ENCODE measurements at places on chromosomes 13 and 19.

DNA sequence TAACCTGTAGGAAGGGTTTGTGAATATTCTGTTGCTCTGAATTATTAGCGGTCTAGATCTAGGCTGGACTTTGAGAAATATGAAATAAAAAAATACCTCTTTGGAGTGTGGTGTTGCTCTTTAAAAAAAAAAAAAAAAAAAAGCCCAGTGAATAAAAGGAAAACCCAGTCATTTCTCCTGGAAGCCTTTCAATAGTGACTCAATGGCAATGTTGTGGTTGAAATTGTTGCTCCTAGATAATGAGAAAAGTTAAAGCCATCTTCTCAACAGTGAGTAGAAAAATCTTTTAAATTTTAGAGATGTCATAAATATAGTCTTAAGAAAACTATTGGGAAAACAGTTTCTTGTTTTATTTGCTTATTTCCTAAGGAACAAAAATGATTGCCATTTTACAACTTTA lies 135.3 kb downstream of the RFC3 start:
- no peak for DNase-seq

DNA sequence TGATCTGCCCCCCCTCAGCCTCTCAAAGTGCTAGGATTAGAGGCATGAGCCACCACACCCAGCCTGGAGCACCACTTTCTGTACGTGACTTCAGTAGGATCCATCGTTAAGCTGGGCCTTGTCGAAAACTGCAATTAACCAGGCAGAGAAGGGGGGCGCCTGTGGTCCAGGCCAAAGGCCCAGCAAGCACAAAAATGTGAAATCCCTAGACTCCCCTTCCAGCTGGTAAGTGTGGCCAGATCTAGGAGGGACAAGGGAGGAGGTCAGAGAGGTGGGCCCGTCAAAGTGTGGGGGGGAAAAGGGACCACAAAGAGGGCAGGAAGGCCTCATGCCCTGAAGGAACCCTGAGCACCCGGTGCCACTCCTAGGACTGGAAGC lies 13.8 kb downstream of the DDX39A start:
- no peak for DNase-seq

GRCh38 chr13:50911937-50912795 lies 2.6 kb downstream of the RNASEH2B start:
- peak; percentile 58 for DNase-seq

GRCh38 chr19:21940684-21941083 lies 70.1 kb downstream of the ZNF208 start:
- no peak for DNase-seq

DNA sequence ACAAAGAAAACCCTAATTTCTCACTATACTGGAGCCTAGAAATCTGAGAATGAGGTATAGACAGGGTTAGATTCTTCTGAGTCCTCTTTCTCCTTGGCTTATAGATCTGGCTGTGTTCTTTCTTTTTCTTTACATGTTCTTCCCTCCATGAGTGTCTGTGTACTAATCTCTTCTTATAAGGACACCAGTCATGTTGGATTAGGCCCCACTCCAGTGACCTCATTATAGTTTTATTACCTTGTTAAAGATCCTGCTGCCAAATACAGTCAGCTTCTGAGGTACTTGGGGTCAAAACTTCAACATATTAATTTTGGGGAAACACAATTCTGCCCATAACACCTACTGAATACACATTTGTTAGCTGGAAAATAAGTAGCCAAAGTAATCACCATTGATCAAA lies 302.6 kb downstream of the PCDH9 start:
- no peak for DNase-seq

- DNase-seq, result peak; percentile 69
Observed at GRCh38 chr13:51797664-51798488, 6.1 kb downstream of the DHRS12 start.

GRCh38 chr19:19262190-19263057 lies 10.7 kb downstream of the TM6SF2 start:
- no peak for DNase-seq

- DNase-seq, result no peak
Observed at GRCh38 chr13:24225930-24226329, 65.4 kb downstream of the SPATA13 start.

GRCh38 chr13:23921451-23921888 lies 24.2 kb upstream of the C1QTNF9B start:
- no peak for DNase-seq

DNA sequence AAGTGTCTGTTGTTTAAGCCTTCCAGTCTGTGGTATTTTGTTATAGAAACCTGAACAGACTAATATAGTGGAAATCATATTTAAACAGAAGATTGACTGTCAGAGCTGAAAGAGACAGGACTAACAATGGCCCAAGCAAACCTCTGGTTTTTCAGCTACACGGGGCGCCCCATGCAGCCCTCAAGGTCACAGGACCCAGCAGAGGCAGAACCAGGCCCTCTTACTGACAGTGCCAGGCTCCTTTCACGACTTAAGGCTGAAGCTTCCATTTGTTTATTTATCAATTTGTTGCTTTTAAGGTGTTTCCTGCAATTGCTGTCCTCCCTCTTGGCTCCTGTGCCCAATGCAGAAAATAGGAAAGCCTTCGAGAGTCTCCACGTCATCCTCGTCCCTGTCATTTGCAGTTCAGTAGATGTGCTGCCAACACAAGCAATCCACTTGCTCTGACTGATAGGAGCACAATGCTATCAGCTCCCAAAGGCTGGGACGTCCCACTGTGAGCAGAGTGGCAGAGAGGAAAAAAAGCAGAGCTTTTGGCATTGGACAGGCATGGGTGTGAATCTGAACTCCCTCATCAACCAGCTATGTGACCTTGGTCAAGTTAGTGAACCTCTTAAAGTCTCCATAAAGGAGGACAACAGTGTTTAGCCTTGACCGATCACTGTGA lies 10.5 kb upstream of the SLC7A1 start:
- no peak for DNase-seq

GRCh38 chr19:55246462-55247451 lies 12.1 kb downstream of the PPP6R1 start:
- DNase-seq, result no peak

- DNase-seq, result no peak
Observed at GRCh38 chr13:106819413-106820180, 251.7 kb upstream of the ARGLU1 start.

GRCh38 chr13:29165840-29166239 lies 345.7 kb downstream of the MTUS2 start:
- DNase-seq, result no peak

- no peak for DNase-seq
Observed at GRCh38 chr19:1459479-1459878, 9.6 kb downstream of the APC2 start.

GRCh38 chr13:63124863-63125262 lies 1709.2 kb upstream of the PCDH20 start:
- no peak for DNase-seq

- DNase-seq, result no peak
Observed at GRCh38 chr13:110062077-110062776, 244.7 kb downstream of the COL4A1 start.

- DNase-seq, result no peak
Observed at GRCh38 chr13:101339202-101339601, 77.1 kb downstream of the NALCN start.

- peak; percentile 88 for DNase-seq
Observed at GRCh38 chr19:45275370-45275971, 24.4 kb downstream of the MARK4 start.

DNA sequence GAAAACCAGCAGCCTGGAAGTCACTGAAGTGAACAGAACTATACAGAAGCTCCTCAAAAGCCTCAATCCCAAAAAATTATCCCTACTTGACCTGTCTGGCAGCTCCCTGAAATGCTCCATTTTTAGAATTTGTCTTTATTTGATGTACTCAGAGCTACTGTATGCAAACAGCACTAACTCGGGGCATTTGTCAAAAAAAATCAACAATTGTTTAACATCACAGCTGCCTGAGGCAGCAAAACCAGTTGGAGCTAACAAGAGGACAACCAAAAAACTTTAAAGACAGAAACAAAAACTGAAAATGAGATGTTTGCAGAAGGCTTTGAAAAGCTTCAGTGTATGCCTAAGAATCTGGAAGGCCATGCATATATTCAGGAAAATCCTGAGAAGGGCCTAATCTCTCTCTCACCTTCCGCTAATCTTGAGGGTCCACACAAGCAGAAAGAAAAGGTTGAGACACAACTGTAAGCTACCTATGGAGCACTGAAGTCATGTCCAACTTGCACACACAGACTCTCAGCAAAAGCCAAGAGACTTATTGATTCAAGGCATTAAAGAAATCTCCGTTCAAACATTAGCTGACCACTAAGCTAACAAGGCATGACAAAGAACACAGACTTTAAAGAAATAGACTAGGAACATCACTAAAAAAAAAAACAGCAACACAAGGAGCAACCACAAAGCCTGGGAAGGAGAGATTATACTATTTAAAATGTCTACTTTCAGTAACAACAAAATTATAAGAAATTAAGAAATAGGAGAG lies 16.1 kb downstream of the VWA8 start:
- no peak for DNase-seq

- DNase-seq, result no peak
Observed at GRCh38 chr19:570251-570686, 2.1 kb upstream of the BSG start.

DNA sequence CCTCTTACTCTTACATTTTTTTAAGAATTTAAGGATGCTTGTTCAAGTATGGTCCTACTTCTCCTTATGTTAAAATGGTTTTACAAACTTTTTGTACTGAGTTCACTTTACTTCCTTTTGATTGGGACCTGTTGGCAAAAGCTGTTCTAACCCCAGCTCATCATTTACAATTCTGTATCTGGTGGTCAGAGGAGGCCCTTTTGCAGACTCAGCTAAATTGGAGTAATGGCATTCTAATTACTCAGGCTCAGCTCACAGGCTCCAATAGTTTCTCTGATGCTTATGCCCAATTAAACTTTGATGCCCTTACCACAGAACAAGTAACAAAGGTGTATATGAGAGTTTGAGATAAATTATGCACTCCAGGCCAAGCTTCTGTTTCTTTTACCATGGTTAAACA lies 1632.0 kb downstream of the UQCRFS1 start:
- DNase-seq, result no peak

GRCh38 chr13:113034451-113035212 lies 65.6 kb downstream of the MCF2L start:
- no peak for DNase-seq

DNA sequence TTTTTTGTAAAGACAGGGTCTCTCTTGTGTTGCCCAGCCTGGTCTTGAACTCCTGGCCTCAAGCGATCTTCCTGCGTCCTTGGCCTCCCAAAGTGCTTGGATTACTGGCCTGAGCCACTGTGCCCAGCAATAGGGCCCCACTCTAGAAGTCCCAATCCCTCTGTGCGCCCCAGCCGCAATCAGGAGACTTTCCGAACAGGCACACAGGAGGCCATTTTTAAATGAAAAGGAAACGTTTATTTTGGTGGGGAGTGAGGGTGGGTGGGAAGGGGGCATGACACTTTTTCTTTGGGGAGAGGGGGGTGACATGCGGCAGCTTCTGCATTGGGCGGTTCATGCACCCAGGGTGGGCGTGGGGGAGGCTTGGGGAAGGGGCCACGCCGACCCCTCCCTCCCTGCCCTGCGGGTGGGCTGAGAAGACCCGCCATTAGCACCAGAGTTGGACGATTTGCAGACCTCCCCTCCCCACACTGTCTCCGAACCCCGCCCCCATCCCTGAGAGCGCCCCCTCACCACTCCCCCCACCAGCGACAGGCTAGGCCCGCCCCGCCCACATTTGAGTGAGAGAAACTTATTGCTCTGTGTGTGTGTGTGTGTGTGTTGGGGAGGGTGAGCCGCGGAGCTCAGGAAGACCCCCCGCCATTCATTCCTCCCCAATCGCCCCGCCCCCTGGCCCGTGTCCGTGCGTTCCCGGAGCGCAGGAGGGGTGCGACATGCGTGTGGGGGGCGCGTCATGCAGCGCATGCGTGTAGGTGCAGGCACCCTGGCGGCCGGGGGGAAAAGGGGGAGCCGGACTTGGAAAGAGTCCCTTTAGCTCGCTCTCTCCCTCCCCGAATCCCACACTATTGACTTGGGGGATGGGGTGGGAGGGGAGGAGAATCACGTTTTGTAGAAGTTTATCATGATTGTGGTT lies 17.2 kb downstream of the KCNC3 start:
- DNase-seq, result no peak

GRCh38 chr13:112748947-112749735 lies 59.3 kb downstream of the ATP11A start:
- no peak for DNase-seq

GRCh38 chr13:40508127-40508526 lies 158.3 kb downstream of the FOXO1 start:
- no peak for DNase-seq

GRCh38 chr19:55063492-55063843 lies 520 bp upstream of the RDH13 start:
- DNase-seq, result no peak

GRCh38 chr13:86447479-86447878 lies 648.3 kb upstream of the SLITRK6 start:
- no peak for DNase-seq

DNA sequence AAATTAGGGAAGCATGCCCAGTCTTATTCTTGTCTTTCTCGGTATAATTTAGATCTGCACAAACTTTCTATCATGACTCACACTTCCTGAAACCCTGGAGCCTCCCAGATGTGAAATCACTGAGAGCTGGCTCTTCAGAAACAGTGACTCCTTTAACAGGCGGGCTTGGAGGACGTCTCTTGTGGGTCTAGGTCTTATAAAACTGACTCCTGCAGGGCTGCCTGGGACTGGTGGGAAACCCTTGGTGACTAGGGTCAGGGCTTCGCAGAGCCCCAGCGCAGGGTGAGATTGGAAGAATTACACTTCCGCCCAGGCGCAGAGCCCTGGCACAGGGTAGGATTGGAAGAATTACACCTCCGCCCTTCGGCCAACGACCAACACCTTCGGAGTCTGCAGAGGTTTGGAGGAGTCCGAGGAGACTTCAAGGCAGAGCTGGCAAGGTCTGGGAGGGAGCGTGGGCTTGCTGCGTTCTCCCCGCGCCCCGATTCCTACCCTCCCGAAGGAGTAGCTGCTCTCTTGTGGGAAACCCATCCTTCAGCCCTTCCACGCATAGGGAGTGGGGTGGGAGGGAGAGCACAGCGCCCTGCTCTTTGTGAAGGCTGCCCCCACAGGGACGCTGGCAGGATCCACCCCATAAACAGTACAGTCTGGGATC lies 43.4 kb upstream of the MAP3K10 start:
- DNase-seq, result no peak

DNA sequence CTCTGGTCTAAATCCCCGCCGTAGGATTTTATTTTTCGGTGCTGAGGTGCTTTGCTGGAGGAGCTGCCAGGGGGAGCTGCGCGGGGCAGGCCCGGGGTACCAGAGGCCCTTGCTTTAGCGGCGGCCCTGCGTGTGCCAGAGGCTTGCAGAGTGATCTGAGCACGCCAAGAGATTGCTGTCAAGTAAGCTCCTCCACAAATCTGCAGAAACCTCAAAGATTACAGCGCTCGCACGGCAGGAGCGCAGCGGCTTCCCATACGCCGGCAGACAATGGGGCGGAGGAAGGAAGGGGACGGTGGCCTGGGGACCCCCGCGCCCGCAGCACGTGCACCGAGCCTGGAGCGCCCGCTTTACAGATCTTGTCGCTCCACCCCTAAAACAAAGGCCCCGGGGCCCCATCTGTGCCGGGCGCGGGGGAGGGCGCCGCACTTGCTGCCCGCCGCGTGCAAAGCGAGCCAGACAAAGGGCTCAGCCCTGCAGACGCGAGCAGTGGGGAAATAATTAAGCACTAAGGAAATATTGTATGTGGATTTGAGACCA lies 9.1 kb upstream of the C19orf12 start:
- DNase-seq, result no peak

GRCh38 chr13:99296398-99296797 lies 10.8 kb downstream of the GPR183 start:
- no peak for DNase-seq

- DNase-seq, result no peak
Observed at GRCh38 chr19:24053601-24054000, 33.4 kb upstream of the ZNF254 start.
